ENCODE measurements at places on chromosomes 3 and 15.

GRCh38 chr3:188884299-188885043 lies 287.3 kb upstream of the TPRG1 start:
- no peak for DNase-seq

DNA sequence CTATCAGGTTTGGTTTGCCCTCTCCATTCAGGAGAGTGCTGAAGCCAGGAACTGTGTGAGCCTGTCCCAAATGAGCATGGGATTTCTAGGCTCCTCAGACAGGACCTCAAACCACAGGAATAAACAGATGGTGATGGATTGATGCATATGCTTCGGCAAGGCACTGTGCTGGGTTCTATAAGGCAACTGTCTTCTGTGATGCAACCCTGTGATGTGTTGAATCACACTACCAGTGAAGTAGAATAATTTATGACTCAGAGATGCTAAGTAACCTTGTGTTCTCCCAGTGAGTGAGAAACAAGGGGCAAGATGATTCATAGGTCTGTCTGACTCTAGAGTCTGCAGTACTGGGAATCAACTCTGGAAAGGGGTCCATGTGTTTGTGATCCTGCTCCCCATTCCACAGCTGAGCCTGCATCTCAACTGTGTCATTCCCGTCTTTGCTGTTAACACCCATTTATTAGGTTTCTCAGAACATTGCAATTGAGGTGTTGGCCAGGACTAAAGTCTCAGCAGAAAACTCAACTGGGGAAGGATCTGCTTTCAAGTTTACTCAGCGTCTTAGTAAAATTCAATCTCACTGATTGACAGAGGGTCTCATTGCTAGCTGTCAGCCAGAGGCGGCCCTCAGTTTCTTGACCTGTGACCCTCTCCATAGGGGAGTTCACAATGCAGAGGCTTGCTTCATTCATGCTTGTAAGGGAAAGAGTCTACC lies 510.1 kb upstream of the CFAP20DC start:
- DNase-seq = no peak

- DNase-seq = no peak
These were observed 226.4 kb downstream of the OPA1 start for GRCh38 chr3:193819117-193820010.

DNA sequence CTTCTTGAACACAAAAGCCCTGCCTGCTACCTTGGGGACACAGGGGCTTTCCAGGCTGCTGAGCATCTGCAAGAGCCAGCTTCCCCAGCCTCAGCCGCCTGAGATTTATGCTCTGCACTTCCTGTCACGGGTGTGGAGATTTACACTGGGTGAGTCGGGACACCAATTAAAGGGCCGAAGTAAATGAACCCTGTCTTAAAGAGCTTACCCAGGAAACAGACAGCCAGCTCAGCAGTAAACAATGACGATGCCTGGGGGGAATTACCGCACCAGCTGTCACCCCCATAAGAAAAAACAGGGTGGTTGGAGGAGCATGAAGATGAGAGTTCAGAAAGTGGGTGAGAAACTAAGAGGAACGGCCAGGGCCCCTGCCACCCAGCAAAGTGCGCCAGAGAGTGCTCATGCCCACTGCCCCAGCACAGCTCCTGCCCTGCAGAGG lies 37.5 kb upstream of the IQSEC1 start:
- no peak for DNase-seq

GRCh38 chr3:163722405-163722804 lies 1355.9 kb downstream of the SI start:
- DNase-seq = no peak

- DNase-seq = no peak
These were observed 176.2 kb upstream of the ANKRD28 start for GRCh38 chr3:15973940-15974339.

DNA sequence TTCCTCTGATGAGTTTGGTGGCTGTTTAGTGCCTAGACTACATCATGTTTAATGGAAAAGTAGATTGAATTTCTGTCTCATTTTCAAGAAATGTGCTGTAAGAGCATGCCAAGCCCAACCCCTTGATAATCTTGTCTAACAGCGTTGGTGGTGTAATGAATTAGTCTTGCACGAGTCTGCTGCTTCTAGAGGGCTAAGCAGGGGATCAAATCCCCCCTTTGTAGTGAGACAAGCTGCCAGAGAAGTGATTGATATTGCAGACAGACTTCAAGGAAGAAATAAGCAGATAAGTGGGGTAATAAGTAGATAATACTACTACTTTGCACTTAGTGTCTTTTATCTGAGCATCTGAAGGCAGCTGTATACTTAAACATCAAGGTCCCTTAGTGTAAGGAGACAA lies 141.4 kb downstream of the TP63 start:
- DNase-seq = no peak

DNA sequence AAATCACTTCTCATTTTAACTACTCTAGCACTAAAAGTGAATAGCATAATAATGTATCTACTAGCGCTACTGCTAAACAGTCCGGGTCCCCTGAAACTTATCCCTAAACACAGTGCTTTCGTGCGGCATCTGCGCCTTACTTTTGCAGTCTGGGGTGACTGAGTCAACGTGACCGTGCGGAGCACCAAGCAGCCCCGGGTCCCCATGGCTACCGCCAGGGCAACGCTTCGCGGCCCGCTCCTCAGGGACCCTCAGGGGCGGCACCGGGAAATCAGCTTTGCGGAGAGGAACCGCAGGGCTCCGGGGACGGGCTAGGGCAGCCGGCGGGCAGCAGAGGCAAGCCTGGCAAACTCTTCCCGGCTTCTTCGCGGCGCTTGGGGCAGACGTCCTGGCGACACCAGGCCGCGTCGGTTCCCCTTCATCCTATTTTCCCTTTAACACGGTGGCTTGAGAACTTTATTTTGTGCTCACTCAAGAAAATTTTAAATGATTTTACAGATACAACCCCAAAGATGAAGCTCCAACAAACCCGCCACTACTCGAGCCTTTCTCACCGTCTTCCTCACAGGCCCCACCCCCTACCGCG lies 757 bp upstream of the DIPK2A start:
- peak; percentile 52 for DNase-seq

DNA sequence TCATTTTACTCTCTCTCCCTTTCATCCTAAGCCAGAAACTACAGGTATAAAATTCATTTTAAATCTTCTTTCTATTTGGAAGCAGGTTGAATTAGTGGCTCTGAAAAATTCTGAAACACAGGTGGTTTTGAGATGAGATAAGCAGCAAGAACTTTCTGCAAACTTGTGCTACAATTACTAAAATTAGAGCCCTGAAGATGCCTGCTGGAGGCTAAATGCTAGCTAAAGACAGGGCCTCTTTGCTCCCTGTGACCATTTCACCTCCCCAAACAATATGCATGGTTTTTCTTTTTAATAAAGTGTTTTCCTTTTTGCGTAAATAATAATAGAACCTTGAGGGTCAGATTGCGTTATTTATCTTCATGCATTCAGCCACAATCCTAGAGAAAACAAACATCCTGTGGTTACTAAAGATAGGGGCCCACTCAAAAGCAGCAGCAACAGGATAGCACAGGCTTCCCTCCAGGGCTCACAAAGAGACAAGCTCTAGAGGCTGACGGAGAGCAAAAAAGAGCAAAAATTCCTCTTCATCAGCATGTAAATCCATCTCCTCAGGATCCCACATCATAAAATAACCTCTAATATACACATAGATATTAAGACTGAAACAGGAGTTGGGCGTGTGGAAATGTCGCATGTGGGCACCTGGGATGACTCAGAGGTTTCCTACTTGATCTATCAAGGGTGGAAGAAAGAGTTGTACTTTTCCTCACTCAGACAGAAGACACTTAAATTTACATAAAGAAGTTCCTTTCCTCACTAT lies 26.5 kb upstream of the CP start:
- no peak for DNase-seq

All from NCI-H1092 treated with DMSO at 0.1 percent for 48 hours (cell line).